ENCODE measurements at places on chromosomes 2 and 18. TPM values are rescaled to one million over a fixed set of nuclear protein-coding genes. Genes with fewer than 3 reads are reported as not detected.

DNA sequence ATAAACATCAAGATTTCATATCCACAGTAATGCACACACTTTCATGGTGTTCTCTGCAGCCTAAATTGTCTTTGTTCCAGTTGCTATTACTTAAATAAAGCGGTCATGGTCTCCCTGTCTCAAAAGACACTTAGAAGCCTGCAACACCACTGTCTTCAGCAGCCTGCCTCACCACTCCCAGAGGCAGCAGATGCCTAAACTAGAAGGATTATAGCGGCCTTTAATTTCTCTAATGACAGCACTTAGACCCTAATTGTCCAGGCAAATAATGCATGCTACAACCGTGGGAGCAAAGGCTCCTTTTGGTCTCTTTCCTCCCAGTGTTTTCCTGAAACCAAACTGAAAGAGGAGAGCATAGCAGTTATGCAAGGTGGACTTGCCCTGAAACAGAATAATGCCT lies 248.8 kb upstream of the SLC39A10 start:
- DNase-seq = no peak

- DNase-seq = no peak
Measured at GRCh38 chr2:239154971-239155805, 245.6 kb downstream of the HDAC4 start.

GRCh38 chr2:158174495-158174894 lies 72.8 kb downstream of the UPP2 start:
- DNase-seq = no peak

DNA sequence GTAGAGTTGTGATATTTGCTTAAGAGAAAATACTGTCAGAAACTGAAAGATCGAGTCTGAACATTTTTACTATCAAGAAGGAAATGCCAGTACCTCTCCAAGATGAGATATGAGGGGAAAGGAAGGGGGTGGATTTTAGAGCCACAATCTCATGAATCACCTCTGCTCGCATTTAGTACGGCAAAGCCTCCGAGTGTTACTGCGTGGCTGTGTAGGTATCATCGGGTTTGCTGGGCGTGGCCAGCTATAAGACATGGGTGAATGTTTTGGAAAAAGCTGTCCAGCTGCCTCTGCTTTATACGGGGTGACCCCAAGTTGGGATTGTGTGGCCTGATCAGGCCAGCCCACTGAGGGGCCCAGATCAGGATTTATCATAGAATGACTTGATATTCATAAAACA lies 826.4 kb downstream of the SOCS6 start:
- no peak for DNase-seq

- DNase-seq = no peak
Measured at GRCh38 chr2:136527560-136527959, 237.8 kb upstream of the THSD7B start.

DNA sequence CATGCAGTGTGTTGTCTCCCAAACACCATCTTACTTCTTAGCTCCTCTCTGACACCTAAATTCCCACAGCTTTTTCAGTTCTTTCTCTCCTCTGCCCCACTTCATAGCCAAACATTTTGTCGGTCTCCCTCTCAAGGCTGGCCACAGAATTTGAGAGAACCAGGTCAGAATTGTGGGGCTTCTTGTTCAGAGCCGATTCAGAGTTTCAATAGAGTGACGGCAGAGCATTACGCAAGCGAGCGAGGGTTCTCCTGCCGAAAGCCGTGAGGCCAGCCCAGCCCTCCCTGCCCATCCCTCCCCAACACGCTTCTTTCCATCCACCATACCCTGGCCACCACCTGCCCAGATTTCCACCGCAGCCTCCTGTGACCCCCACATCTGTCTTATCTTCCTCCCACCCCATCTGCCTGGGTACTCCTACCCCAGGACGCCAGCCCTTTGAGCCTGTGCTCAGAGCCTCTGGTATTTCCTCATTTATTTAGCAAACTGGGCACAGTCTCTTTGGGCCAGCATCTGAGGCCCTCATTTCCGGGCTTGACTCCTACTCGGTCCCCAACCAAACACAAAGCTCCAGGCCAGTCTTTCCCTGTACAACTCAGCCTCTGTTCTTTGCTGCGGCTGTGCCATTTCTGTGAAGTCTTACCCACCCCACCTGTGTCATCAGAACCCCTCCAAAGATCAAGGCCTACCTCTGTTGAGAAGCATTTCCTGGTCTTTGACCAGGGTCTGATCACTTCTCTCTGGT lies 70.0 kb upstream of the MAP4K4 start:
- DNase-seq = no peak

GRCh38 chr2:206071807-206072206 lies 14.2 kb downstream of the INO80D start:
- no peak for DNase-seq

The RND3 gene
- not detected for total RNA-seq

The BCL11A gene
- not detected for total RNA-seq
